ENCODE measurements at places on chromosomes 16 and 17. TPM values are rescaled to one million over a fixed set of nuclear protein-coding genes. Genes with fewer than 3 reads are reported as not detected.

CDYL2 gene
- polyA plus RNA-seq: 0.61 TPM

CD300LG gene
- 0.47 TPM for polyA plus RNA-seq

GSG1L gene
- not detected for polyA plus RNA-seq

CACNG4 gene
- 4.2 TPM for polyA plus RNA-seq

MYH1 gene
- polyA plus RNA-seq: 0.04 TPM
